ENCODE measurements at places on chromosomes 11 and 22.

DNA sequence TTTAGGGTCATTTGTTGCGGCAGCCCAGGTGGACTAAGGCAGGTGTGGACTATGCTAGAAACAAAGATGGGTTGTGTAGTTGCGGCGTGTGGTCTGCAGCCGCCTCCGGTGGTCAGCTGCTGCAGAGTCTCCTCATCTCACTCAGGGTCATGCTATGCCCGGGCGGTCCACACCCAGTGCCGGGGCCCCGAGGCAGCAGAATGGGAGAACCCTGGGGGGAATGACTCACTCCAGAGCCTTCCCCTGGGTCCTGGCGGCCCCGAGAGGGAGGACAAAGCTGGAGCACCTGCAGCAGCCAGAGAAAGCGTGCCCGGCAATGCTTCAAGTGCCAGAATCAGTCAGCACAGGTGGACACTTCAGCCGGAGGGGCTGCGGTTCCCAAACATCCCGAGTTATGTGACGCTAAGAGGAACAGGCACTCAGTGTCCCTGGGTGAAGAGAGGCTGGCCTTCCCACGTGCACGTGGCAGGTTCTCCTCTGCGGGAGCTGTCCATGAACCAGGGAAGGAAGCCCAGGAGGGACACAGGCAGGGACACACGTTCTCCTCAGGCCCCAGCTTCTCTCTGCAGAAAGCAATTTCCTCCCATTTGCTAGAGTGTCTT is 289.6 kb upstream of the B3GAT1 start:
- DNase-seq: no peak

- no peak for DNase-seq
Observed at GRCh38 chr11:620935-621814, 3.6 kb downstream of the CDHR5 start.

DNA sequence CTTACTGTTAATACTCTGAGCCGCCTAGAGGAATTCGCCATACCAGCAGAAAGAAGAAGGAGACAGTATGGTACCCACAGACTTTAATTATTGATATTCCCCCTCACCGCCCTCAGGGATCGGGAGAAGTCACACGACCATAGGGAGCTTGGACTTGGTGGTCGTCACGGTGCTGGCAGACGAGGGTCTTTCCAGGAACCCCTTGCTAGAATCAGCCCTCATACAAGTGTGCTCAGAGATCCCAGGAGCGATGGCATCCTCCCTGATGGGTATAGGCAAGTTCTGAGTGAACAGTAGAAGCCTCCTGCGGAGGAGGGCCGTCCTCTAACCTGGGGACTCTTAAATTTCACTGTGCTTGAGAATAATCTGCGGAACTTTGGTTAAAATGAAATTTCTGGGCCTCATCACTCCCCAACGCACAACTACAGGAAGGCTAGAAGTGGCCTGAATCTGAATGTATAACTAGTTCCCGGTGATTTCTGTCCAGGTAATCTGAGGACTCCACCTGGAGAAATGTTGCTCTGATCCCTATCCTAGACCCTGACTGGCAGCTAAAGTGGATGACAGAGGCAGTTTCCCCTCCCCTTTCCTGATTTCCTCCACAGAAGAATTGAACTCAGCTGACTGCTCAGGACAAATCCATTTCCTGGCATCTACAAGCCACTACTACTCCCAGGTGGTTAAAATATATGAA is 4.5 kb downstream of the VSIG2 start:
- DNase-seq: no peak

GRCh38 chr11:43954241-43954640 is 11.8 kb downstream of the C11orf96 start:
- DNase-seq: no peak

- DNase-seq: peak; percentile 33
Observed at GRCh38 chr22:44024288-44024921, at the start of gene PARVB. PARVB (plus strand) TSS chr22:44024302; CDS start chr22:44024340, 38 bp downstream.

DNA sequence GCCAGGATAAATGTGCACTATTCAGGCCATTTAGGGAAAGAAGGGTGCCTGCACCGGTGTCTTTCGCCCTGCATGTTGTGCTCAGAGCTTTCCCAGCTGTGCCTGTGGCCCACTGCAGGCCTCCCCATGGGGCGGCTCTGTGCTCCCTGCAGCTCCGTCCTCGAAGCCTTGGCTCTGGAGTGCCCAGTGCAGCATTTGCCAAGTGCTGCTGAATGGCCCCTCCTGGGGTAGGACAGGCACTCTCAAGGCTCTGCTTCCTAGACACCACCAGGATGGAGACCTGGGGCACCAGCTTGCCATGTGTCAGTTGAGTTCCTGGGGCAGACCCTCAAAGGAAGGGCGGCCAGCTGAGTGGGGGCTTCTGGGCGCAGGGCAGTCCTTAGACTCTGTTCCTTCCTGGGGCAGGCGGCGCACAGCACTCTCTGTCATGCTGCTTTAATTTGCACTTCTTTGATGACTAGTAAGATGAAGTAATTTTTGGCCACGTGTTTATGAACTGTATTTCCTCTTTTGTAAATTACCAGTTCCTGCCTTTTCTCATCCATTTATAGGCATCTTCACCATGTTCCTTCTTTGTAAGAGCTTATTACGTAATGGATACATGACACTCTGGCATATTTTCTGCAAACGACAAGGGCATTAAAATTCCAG is 32.1 kb upstream of the GNB1L start:
- DNase-seq: peak; percentile 57

DNA sequence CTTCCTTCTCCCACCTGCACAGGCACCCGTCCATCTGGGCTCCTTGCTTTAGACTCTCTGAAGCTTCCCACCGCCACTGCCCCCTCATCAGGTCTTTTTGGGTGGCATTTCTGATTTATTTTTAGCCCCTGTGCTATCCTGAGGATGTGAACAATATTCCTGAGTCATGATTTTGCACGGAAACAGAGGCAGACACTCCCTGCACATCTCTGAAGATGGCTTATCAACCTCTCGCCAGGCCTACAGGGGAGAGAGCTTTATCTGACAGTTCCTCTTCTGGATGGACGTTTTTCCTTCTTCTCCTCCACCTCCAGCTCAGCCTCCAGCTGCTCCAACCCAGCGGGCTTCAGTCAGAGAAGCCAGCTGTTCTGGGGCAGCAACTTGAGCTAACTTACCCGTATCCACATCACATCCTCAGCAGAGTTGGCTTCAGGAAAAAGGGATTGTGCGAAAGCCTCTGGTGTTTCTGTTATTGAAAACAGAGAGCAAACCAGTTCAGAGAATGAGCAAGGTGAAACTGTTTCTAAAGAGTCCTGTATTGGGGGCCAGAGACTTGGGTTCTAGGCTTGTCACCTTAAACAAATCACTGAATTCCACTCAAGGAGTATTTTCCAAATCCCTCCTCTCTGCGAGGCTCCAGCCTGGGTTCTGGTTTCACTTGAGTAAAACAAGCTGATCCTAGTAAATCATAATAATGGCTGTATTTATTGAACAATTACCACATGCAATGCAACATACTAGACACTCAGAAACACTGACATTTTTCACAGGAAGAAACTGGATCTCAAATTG is 33.1 kb upstream of the ETS1 start:
- DNase-seq: no peak

DNA sequence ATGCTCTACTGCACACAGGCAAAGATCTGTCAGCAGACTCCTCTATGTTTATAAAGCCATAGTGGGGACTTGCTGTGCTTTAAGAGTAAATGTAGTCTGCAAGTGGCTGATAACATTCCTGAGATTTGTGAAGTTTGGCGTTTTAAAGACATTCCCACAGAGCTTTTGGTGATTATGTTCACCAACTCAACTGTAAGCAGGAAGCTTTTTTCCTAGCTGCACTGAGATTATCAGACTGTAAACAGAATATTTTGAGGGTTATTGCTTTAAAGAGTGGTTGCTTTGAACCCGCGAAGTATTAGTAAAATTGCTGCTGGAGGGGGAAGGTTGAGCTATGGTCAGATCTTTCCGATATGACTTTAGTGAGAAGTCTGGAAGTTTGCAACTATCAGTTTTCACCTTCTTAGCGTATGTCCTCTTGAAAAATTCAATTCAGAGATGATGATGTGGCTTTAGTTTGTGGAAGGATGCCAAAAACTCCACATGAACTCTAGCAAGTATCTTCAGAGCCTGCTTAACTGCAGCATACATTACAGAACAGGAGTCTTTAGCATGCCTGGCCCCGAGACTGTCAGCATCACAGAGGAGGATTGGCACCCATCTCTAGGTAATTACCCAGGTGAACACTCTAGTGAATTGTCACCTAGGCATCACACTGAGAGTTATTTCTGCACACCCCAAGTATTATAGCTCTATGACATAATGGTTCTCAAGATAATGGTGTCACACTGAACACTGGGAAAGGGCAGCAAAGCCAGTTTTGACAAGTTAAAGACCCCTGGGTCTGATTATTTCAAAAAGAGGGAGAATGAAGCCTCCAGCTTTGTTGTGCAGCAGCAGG is 89.9 kb downstream of the MTNR1B start:
- DNase-seq: no peak

GRCh38 chr22:22408731-22409696 is 99.5 kb downstream of the ZNF280B start:
- peak; percentile 26 for DNase-seq

DNA sequence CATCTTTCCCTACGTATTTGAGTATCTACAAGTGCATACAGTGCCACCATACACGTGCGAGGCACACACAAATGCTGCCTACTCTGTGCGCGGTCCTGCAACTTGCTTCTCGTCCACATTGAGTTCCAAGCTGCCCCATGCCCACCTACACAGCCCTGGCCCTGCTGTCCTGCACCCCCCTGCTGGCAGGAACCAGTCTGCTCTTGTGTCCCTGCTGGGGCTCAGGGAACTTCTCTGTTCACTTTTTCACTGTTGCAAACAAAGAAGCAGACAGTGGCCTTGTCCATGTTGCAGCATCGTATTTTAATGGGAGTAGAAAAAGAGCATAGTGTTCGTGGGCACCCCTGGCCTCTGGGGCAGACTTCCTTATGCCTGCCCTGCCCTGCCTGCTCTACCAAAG is 14.0 kb downstream of the CPT1A start:
- no peak for DNase-seq

DNA sequence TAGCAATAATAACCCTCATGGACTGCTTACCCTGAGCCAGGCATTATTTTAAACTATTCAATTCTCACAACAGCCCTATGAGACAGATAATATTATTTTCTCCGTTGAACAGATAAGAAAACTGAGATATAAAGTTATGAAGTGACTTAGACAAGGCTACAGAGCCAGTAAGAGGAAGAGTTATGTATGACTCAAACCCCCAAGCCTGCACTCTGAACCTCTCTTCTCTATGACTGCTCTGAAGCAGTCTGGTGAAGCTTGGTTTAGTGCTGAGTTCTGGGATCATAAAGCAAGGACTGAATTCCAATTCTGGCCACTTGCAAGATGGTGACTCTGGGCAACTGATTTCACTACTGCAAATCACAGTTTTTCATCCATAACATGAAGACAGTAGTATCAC is 34.5 kb downstream of the TNKS1BP1 start:
- DNase-seq: no peak

- peak; percentile 28 for DNase-seq
Observed at GRCh38 chr11:62574363-62575071, 826 bp upstream of the EEF1G start.

- DNase-seq: no peak
Observed at GRCh38 chr11:69219991-69220390, 64.3 kb downstream of the SMIM38 start.

DNA sequence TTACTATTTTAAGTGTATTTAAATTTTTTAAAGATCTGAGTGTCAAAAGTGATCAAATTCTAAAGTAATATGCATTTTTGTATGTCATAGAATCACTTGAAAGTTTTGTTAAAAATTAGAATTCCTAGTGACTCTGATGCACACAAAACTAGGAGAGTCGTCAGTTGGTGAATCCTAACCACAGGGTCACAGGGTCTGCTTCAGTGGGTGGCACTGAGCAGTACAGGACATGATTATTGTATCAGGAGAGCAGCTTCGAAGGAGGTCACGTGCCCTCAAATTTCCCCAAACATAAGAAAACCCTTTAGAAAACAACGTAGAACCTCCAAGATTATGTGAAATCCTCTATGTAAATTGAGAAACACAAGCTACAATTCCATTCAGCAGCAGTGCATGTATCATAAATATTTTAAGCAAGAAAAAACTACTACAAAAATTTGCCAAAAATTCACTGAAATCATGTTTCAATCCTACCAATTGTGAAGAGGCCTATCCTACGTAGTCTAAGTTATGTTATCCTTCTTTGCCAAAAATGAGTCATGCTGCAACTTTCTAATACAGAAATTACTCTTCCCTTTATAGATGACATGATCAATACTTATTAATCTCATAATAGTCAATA is 323.6 kb downstream of the AASDHPPT start:
- no peak for DNase-seq

DNA sequence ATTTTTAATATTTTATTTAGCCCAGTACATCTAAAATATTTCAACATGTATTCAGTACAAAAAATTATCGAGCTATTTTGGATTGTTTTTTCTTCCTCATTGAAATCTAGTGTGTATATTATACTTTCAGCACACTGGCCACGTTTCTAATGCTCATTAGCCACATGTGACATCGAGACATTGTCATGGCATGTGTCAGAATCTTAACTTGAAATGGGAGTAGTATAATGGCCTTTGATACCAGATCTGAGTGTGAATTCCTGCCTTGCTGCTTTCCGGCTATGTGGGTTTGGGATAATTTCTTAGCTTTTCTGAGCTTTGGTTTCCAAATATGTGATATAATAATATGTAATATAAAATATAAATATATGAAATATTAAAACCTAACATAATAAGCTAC is 54.3 kb downstream of the BCL2L13 start:
- DNase-seq: no peak

GRCh38 chr11:102485095-102485722 is 32.6 kb upstream of the TMEM123 start:
- no peak for DNase-seq

DNA sequence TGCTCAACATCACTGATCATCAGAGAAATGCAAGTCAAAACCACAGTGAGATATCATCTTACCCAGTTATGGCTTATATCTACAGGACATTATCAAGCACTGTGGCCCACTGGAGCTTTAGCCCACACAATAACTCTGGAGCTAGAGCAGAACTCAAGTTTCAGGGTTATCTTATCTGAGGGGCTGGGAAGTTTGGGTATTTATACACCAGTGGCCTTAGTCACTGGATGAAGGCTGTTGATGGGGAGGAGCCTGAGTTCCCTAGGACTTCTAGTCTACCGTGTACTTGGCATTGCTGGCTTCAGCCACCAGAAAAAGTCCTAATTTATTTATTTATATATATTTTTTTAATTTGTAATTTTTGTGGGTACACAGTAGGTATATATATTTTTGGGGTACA is 19.3 kb downstream of the HSD17B12 start:
- DNase-seq: no peak

- no peak for DNase-seq
Observed at GRCh38 chr11:44145011-44145775, 49.7 kb downstream of the EXT2 start.

GRCh38 chr11:4025967-4026324 is 68.7 kb upstream of the RRM1 start:
- DNase-seq: no peak

DNA sequence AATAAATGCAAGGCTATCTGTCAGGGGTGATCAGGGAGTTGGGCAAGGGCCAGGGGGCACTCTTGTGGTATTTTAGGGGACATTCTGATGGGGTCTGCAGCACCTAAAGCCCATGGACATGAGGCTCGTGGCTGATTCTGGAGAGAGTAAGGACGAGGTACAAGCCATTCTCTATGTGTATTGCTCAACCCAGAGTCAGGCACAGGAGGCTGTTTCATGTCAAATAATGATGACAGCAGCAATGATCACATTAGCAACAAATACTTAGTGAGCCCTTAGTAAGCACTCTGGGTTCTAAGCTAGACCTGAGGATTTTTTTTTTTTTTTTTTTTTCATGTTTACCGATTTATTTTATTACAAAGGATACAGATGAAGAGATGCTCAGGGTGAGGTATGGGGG is 83.5 kb upstream of the THY1 start:
- DNase-seq: no peak

GRCh38 chr11:114970927-114971645 is 292.8 kb downstream of the NXPE2 start:
- no peak for DNase-seq

GRCh38 chr22:47837703-47838102 is 1075.3 kb downstream of the TBC1D22A start:
- DNase-seq: peak; percentile 27
